ENCODE measurements at places on chromosomes 1 and 21.

DNA sequence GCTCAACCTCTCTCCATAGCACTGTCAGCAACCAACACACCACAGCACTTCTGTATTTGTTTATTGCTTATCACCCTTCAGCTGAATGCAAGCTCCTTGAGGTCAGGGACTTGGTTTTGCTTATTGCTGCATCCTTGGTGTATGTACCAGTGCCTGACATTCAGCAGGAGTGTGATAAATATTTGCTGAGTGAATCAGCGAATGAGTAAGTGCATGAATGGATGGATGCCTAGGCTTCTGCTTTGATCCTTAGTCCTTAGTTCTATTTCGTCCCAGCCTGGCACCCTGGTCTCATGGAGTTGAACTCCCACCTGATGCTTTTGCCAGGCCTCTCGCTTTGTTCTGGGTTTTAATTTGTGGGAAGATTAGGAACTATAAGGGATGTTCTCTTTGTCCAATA, 88.2 kb downstream of the ZSCAN20 start:
- no peak for DNase-seq

DNA sequence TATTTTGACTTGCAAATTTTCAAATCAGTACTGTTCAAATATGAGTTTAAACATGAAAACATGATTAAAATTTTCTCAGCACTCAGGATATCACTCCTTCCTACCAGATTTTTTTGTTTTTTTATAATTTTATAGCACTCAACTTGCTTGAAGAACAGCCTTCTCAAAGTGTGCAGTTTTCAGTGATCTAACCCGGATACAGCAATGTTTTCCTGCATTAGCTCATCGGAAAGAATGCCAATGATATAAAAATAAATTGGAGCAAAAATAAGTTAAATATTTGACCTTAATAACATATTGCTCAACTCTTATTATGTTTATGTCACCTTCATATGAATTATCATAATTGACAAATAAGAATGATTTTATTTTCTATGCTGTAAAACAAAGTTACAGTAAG, 766.8 kb downstream of the USP25 start:
- no peak for DNase-seq

DNA sequence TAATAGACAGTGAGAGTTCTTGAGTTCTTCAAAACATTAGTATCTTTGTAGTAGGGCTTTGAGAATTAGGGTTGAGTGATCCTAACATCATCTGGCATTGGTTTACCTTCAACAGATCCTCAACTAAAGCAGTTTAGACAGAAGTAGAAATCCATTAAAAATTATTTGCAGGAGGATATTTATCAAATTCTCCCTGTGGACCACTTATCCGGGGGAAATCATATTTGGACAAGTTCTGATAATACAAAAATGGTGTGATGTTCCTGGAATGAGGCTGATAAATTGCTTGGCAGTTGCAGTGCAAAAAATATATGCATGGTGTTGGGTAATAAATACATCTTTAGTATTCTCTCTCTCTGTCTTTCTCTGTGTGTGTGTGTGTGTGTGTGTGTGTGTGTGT, 115.1 kb upstream of the CHODL start:
- DNase-seq: no peak

DNA sequence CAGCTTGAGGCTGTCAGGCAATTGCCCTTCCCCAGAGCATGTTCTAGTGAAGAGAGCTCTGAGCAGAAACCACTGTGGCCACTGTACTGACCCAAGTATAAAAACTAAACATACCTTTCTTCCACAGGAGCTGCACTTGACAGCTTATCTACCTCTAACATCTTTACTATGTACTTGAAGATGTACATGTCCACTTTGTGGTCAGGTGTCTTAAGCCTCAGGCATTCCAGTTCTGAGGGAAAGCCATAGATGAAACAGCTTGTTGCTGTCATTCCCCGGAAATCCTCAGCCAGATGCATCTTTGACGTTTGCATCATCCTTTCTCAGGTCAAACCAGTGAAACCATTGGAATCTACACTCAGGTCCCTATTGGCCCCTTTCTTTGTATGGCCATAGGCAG, 70.4 kb downstream of the CHRM3 start:
- no peak for DNase-seq

GRCh38 chr1:54413295-54413694, 7.1 kb upstream of the SSBP3 start:
- DNase-seq: no peak

DNA sequence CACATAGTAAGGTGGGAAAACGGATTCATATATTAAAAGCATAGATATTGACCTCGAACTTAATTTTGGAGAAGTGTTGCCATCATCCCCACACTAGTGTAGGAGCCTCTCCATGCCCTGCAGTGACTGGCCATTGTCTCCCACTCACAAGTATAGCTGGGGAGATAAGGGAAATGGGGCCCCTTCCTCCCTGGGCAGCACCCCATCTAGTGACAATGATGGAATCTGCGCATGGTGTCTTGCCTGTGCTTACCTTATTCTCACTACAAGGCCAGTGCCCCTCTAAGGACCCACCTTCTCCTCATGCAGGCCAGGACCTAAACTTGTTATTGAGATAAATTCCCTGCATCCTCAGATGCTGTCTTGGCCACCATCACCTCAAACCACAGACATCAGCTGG, 374.9 kb downstream of the NTNG1 start:
- DNase-seq: no peak

DNA sequence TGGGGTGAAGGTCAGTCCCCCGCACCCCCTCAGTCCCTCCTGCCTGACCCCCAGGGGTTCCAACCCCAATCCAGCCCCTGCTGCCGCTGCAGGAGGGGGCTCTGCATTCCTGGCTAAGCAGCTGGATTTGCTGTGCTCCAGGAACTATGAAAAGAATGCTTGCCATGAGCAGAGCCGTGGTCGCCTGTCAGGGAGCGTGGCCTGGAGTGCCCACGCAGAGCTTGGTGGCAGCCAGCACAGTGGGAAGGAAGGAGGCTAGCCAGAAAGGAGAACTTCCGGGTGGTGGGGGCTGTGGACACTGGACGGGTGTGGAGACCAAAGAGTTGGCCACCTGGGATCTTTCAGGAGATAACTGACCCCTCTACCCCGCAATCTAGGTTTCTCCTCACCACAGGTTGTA, 5.6 kb downstream of the COL8A2 start:
- DNase-seq: no peak

GRCh38 chr1:86429122-86429725, 5.3 kb downstream of the CLCA2 start:
- DNase-seq: no peak

DNA sequence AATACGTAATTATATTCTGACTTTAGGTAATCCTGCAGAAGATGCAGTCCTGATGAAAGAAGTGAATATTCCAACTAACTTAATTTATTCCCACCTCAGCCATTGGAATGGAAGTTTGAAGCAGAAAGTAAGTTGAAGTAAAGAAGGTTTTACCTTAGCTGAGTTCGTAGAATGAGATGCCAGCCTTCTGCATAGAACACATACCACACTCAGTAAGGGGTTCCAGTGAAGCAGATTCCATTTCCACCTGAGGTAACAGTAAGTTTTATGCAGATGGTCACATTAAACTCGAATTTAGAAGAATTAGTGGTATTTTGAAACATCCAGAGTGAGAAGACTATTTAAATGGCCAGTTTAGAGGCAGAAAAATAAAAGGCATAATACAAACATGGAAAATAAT, 20.2 kb downstream of the RBM11 start:
- no peak for DNase-seq

DNA sequence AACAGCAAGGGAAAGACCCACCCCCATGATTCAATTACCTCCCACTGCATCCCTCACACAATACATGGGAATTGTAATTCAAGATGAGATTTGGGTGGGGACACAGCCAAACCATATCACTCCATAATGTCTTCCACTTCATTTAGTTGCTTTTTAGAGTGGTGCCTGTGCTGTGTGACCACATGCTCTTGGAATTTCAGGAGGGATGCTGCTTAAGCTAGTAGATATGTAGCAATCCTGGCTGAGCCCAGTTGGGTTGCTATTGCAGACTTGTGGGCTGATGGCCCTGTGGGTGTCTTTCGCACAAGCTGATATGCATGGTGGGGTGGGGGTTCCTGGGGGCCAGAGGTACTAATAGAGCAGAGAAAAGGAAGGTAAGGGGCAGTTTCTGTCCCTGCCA, 160.4 kb upstream of the SYT6 start:
- DNase-seq: no peak

- no peak for DNase-seq
These were observed 366.9 kb downstream of the TGFB2 start for GRCh38 chr1:218711884-218712674.

- DNase-seq: no peak
These were observed 3.5 kb upstream of the RAP1GAP start for GRCh38 chr1:21672478-21673276.

- DNase-seq: no peak
These were observed 380.4 kb downstream of the NPHP4 start for GRCh38 chr1:5611851-5612250.

- DNase-seq: no peak
These were observed 1.6 kb downstream of the UBASH3A start for GRCh38 chr21:42405064-42406013.

GRCh38 chr1:86619313-86619712, 72.4 kb downstream of the CLCA4 start:
- DNase-seq: no peak

DNA sequence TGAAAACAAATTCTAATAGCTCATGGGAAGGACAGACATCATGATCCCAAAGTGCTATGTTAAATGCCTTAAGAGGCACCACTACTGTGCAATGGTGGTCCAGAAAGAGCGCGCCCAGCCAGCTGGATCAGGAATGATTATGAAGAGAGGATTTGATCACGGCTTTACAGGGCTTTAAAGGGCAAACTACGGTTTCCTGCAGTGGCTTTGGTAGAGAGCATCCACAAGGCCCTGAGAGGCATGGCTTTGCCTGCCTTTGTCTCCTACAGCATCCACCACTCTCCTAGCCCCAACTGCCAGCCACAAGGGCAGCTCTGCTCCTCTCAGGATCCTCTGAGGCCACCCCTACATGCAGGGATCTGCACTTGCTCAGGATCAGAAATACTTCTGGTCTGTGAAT, 40.7 kb downstream of the ZNF281 start:
- no peak for DNase-seq

DNA sequence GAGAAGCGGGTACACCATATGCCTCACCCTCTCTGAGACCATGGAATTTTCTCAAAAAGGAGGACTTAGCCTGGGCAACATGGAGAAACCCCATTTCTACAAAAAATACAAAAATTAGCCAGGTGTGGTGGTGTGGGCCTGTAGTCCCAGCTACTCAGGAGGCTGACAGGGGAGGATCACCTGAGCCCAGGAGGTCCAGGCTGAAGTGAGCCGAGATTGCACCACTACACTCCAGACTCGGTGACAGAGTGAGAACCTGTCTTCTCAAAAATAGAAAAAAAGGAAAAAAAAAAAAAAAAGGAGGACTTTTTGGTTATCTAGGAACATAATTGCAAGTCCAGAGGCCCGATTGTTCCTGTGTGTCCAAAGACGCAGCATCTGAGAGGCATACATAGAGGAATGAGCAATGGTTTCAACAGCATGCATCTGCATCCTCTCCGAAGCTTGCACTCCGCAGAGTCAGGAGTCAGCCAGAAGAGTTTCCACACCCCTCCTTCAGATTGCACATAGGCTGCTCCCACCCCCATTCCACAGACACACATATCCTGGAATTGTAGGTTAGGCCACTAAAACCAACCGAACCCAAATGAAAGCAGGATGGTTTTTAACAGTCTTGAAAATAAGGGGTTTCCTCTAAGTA, 2.5 kb upstream of the TBX15 start:
- DNase-seq: no peak

GRCh38 chr1:184790642-184791549, 36.2 kb upstream of the EDEM3 start:
- no peak for DNase-seq

- DNase-seq: no peak
These were observed 626 bp downstream of the CXADR start for GRCh38 chr21:17513214-17514123.

DNA sequence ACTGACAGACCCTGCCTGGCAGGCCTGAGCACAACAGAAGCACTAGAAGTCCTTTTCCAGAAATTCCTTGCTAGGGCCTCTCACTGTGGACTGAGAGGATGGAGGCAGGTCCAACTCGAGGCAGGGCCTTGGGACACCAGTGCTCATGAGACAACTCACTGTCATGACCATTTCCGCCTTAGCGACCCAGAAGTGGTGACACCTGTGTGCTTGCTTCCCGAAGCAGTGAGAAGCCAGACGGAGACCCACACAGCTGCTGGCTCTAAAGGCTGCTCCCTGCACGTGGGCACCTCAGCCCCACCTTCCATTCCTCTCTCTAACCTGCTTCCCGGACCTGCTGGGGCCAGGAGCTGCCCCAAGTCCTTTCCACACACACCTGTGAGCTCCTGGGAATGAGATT, 33.0 kb downstream of the KCNC4 start:
- DNase-seq: no peak

- no peak for DNase-seq
These were observed 74.2 kb downstream of the ATF6 start for GRCh38 chr1:161840363-161840762.

DNA sequence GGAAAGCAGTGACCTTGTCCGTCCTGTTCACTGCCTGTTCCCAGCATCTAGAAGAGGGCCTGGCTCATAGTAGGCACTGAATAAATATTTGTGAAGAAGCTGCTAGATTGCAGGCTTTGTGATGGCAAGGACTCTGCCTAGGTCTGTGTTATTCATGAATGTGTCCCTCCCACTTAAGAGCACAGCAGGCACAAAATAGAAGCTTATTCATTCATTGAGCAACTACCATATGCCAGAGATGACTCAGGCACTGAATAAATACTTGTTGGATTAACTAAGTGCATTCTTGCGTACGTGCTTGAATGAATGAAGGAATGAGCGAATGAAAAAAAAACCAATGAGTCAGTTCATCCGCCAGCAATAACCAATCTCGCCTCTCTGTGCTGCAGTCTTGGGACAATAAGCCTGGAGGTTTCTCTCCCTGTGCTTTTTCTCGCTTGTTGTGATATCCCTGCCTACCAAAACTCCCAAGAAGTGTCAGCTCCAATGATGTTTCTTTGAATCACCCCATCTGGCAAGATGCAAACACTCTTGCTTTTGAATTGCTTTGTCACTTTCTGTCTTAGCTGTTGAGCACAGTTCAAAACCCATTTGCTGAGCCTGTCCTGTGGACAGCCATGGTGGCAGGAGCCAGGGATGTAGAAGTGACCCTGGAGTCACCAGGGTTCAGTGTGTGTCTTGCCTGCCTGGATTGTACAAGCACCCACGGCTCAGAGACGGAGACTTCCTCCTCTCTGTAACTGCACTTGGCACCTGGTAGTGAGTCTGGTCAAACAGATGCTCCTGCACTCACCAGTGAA, 143.9 kb downstream of the KAZN start:
- DNase-seq: no peak

GRCh38 chr21:15095326-15095725, 30.5 kb upstream of the NRIP1 start:
- DNase-seq: no peak

DNA sequence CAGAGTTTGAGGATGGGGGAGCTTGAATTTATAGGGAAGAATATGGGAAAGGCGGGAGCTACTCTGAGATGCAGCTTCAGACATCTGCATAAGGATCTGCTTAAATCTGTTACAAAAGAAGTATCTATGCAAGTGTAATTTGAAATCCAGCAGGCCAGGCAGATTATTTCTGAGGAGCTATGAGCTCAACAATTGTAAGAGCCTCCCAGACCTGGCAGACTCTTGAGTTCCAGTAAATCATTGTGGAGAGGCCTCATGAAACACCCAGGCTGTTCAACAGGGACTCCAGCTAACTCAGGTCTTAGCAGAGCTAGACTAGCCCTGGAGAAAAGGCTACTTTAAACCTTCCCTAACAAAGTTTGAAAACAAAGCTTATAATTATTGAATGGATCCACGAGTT, 647.5 kb upstream of the CHRM3 start:
- DNase-seq: no peak

GRCh38 chr1:180934563-180934962, 21.9 kb downstream of the KIAA1614 start:
- DNase-seq: no peak

GRCh38 chr1:248625971-248626370, 8.9 kb downstream of the OR2T11 start:
- no peak for DNase-seq
